ENCODE measurements at places on chromosomes 3 and 15.

DNA sequence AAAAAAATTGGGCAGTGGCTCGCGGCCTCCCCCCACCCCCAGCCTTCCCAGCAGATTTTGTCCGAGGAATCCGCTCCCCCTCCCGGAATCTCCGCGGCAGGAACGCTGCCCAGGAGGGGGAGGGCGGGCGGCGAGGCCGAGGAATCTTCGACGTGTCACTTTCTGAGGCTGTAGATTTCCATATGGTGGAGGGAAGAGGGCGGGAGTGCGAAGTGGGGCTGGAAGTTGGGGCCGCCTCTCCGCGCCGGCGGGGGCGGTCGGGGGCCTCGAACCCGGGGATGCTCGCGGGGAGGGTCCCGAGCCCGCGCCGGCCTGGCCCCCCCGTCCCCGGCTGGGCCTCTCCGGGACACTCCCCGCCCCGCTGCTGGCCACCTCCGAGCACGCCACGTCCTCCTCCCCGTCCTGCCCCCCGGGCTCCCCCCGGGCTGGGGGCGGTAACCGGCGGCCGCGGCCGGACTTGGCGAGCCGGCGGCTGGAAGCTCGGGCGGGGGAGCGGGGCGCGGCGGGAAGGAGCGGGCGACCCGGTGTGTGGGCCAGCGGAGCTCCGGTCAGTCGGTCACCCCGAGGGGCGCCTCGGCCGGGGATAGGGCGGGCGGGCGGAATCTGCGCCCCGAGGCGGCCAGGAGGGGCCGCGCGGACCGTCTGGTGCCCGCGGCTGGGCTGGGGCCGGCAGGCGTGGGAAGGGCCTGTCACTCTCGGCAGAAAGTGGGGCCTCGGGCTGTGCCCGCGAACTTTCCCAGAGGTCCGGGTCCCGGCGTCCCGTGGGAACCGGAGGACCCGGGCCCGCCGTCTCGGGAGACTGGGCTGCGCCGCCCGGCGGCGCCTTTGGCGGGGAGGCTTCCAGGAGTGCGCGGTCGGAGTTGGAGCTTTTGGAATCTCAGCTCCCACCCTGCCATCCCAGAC lies 951 bp downstream of the FNDC3B start:
- DNase-seq: peak; percentile 64

- DNase-seq: no peak
Measured at GRCh38 chr3:100558233-100558632, 51.2 kb upstream of the ADGRG7 start.

- no peak for DNase-seq
Measured at GRCh38 chr3:123871946-123872345, 12.2 kb downstream of the MYLK start.

DNA sequence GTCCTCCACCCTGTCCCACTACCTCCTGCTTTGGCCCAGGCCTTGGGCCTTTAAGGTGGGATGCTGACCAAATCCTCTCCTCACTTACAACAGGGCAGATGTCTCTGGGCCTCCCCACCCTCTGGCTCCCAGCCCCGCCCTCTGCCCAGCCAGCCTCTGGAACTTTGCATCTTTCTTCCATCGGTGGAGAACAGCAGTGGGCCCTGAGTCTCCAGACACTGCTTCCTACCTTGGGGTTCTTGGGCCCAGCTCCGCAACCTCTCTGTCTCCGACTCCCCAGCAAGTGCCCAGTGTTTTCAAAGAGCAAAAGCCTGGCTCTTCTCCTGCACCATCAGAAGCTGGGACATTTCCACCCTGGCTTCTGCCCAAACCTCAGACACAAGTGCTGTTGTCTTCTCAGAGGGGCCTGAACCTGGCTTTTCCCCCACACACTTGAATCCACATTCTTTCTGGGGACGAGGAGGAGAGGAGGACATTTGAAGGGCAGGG lies 33.1 kb downstream of the MRAS start:
- DNase-seq: peak; percentile 38

DNA sequence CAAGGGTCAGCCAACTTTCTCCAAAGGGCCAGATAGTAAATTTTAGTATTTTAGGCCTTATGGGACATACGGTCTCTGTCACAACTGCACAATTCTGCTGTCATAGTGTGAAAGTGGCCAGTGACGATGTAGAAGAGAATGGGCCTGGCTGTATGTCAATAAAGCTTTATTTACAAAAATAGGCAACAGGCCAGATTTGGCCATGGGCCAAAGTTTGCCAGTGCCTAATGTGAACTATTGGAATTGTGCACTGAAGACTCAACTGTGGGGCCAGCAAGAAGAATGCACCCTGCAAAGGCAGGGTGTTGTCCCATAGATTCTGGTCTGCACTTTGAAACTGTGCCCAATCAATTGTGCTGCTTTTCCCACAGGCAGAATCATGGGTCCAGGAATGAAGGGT lies 69.4 kb upstream of the PRR23E start:
- no peak for DNase-seq

GRCh38 chr3:46864061-46864881 lies 1.0 kb upstream of the MYL3 start:
- no peak for DNase-seq

Measured in foreskin melanocyte (primary cell).